ENCODE measurements at places on chromosomes 12 and 14.

DNA sequence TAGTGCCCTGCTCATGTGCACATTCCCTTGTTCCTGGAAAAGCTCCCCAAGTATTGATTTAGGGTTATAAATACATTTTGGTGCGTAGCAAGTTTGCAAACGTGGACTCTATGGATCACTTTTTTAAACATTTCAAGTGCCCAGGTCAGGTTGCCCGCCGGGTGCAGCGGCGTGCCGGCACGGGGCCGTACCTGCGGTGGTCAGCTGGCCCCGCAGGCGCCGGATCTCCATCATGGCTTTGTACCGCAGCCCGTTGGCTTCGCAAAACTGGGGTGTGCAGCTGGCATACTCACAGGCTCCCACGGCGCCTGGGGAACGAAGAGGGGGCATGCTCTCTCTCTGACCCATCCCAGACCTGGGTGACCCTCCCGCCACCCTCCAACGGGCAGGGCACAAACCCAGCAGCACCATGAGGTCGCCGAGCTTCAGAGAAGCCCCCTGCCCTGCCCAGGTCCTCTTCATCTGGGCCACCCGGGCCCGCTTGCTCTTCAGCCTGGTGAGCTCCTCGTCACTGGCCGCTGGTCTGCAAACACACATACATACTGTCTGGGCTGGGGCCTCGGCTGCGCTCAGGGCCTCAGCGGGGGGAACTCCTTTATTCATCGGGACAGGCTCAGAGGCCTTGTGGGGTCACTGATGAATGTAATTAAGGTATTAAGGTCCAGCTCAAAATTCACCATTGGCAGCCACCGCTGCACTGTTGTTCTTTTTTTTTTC is 35.1 kb downstream of the DHX37 start:
- DNase-seq = no peak

GRCh38 chr14:74140374-74140850 is 55.7 kb downstream of the LIN52 start:
- DNase-seq = peak; percentile 88

DNA sequence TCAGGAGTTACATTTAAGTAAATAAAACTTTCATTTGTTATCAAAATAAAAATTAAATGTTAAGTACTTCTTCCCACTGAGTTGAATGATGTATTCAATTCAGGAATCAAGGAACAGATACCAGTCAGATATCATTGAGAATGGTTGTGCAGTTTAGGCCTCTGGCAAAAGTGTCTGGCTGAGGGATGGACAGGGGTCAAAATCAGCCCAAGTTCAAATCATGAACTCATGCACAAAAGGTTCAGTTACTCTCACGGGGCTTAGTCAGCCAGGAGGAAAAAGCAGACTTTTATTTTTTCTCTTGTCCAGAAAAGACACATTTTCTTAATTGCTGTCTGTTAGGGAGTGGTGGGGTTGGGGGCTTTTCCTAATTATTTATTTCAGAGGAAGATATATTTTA is 166.3 kb downstream of the RASSF9 start:
- DNase-seq = no peak

DNA sequence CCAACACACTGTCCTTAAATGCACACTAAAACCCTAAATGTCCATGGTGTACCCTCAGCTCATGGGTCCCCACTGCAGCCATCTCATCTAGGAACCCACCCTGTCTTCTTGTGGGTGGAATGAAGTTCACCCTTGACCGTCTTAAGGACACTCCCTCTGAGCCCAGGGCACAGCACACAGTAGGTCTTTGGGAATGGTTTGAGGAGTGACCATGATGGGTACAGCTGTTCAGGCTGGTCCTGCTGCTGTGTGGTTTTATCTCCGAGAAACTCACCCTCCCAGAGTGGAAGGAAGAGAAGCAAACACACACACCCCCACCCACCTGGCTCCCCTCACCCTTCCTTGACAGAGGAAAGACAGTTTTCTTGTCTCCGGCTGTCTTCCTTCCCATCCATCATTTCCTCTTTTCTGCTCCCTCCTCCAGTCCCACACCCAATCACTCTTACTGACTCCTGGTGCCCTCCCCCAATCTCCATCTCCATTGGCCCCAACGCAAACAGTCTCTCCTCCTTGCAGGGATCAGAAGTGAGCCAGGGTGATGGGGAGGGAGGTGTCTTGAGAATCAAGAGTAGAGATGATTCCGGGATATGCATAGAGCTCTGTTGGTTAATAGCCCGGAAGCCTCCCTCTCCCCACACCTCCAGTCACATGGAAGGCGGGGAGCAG is 105.9 kb upstream of the LHX5 start:
- DNase-seq = no peak
